GDM1 (cell line): ENCODE measurements at places on chromosomes 3 and 15.

- DNase-seq = no peak
Measured at GRCh38 chr3:53773021-53773436, 73.2 kb downstream of the CHDH start.

DNA sequence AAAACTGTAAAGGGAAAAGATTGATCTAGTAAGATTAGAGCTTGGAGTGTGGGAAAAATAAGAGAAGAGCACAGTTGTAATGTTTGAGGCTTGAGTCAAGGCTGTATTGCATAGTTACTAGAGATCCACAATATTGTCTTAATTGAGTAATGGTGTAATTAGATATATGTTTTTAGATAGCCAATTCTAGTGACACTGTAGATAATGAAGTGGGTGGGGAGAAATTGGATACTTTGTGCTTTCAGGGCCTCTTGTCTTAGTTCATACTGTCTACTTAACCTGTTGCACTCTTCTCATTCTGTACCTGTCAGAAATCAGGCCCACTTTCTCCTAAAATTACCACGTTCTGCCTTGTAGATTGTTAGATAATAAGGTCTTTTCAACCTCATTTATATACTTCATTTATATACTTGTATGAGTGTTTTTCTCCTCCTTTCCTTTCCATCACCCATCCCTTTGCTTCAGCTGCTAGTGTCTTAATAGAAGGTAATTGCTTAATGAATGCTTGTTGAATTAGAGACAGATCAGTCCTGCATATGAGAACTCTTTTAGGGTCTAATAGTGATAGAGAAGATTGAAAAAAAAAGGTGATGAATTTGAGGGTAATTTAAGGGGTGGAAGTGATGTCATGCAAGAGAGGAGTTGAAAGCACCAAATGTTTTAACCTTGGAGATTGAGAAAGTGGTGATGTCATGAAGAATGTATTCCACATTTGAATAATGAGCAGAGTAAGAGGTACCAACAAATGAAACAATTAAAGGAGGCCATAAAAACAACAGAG, 32.0 kb downstream of the PIK3CA start:
- DNase-seq = no peak

GRCh38 chr3:126342991-126343648, 14.1 kb downstream of the KLF15 start:
- no peak for DNase-seq

DNA sequence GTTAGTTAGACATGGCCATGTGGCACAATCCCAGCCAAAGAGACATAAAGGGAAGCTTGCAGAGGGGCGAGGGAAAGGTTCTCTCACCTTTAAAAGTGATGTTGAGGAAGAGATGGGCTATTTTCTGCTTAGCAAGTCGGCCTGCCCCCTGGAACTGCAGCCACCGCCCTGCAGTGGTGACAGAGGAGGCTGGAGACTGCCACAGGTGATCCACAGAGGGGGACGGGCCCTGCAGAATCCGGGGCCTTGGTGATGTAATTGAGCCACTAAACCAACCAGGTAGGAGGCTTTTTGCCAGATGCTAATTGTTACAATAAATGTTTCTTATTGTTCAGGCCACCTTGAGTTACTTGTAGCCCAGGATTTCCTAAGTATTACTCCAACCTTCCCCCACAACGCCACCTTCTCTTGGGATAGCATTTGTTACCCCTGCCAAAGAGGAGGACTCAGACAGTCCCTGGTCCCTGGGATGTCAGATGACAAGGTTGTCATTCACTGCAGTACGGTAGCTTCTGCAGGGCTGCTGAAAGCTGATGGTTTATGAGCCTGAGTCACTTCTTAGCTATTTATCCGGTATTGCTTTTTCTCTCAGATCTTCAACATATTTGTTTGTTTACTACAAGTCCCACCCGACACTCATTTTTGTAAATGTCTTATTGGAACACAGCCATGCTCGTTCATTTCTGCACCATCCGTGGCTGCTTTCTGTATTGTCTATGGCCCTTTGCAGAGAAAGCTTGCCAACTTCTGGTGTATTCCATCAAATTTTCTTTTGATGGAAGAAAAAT, 63.3 kb upstream of the SEC61A1 start:
- DNase-seq = no peak

DNA sequence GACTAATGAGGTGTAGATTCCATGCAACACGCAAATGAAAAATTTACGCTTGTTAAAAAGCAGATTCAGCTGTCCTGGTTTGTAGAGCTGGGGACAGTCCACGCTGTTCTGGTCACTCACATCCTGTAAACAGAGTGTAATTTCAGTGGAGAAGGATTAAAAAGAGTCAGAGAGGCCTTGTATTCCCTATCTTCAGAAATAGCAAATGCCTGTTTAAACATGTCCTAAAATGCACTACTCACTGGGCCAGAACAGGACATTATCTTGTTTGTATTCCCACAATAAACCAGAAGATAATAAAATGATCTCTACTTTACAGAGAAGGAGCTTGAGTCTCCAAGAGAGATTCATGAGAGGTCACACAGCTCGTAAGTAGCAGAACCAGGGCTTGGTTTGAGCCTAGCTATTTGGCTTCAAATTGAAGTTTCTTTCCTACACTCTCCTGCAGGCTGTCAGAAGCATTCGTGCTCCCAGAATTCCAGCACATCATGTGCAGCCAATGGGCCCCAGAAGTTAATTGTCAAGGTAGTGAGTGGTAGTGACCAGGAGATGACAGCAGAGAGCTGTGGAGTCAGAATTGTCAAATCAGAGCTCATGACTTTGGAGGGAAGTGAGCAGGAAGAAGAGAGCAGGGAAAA, 242.5 kb downstream of the ATP8B4 start:
- no peak for DNase-seq

GRCh38 chr3:46724424-46724823, 6.8 kb upstream of the PRSS50 start:
- DNase-seq = no peak

DNA sequence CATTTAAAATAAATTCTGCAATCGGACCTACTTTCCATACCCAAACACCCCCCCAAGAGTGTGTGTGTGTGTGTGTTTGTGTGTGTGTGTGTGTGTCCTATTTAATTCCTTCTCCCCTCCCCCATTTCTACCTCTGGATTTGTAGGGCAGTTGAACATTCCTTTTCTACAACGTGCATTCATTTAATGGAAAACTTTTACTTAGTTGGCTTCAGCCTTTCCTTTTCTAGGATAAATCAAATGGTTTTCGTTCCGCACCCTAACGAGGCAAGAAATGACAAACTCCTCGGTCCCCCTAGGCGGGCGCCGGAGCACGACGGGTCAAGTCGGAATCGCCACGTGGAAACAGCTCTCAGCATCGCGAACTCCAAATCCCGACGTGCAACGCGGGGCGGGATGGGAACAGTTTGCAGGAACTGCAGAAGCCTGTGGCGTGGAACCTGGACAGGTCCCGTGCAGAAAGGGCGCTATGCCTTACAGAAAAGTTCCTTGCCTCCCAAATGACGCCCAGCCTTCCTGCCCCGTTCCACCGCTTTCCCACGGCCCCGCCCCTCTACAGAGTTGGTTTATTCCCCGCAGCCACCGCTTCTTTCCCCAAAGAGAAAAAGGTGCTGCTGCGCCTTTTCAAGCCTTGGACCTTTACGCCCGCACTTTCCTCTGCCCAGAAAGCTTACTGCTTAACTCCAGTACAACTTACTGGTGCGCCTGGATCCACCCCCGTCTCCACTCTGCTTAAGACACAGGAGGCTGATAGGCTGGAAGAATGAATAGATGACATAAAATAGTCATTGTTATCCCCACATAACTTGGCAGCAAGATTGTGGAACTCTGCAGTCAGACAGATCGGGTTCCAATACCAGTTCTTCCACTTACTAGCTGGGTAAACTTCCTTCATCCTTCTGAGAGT, 1.1 kb upstream of the EIF2B5 start:
- DNase-seq = peak; percentile 76

DNA sequence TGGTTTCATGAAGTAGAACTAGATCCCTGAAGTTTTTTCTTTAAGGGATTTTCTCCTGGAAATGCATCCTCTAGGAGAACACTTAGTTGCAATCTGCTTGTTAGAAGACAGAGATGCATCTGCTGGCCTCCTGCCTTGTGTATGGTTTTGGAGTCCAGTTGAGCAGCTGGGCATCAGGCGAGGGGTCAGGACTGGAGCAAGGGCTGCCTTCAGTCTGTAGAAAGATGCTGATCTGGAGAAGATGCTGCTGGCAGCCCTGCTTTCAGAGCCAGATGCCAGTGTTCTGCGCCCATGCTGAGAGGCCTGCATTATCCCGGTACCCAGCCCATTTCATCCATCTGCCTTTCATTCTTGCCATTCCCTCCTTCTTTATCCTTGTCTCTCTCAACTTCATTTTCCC, 77.4 kb downstream of the CHCHD6 start:
- no peak for DNase-seq

DNA sequence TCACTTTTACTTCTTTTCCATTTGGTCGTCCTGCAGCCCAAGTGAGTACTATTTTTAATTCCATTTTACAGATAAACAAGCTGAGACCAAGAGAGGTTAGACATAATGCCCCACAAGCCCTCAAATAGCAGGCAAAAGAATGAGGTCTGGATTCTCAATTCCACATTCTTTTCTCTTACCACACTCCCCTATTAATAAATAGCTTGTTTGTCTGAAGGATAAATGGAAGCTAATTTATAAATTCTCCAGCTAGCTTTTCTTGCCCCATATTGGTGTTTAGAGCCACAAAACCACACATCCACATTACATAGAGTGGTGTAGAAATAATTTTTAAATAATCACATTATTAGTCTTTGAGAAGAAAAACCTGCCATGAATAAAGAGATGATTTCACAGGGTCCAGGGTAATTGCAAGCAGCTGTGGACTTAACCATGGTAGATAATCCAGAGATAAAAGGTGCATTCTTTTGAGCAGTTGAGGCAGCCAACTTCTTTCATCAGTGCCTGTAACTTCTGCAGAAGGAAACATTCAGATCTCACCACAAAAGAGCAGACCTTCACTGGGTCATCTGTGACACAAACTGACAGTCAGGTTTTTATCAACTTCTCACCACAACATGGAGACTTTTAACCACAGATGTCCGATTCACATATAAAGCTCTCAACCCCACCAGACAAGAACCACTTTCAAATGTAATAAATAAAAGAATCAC, 313.4 kb upstream of the STT3B start:
- peak; percentile 29 for DNase-seq

DNA sequence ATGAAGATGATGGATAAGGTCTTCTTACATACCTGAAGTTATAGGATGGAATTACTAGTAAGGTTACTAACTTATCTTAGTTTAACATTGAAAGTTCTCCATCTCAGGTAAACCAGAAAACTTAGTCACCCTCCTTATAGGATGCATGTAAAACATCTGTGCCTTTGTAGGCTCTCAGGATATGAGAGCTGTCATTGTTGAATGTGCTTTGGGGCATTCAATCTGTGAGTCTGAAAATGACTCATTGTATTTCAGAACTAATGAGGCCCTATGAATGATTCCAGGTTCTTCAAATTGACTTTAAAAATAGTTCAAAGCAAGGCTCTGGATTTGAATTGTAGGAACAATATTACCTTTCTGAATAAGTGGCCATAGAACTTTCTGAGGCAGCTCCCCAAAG, 237.7 kb upstream of the AZI2 start:
- no peak for DNase-seq

DNA sequence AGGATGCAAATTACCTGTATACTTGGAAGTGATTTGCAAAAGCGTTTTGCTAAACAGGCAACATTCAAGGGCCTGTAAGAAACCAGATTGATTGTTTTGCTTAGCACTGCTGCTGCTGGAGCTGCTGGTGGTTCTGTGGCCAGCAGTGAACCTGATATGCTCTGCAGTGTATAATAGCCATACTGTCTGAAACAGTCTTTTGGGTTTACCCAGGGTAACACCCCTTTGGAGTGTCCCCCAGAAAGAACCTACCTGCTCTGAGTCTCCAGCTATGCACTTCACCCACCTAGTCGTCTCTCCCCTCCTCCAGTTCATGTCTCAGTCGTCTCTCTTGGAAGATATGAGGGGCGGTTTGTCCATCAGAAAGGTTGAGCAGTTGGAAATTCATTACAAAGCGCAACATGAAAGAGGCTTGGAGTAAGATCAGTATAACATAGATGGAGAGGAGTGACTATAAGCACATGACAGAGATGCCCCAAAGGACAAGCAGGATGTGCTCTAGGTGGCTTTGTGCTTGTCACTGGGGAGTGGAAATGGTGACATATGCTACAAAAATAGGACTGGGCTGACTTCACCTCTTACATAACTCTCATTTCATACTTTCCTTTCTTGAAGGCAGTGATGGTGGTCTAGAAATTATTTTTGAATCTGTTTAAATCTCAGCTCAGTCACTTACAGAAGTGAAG, 3.8 kb downstream of the MKRN2 start:
- DNase-seq = no peak

DNA sequence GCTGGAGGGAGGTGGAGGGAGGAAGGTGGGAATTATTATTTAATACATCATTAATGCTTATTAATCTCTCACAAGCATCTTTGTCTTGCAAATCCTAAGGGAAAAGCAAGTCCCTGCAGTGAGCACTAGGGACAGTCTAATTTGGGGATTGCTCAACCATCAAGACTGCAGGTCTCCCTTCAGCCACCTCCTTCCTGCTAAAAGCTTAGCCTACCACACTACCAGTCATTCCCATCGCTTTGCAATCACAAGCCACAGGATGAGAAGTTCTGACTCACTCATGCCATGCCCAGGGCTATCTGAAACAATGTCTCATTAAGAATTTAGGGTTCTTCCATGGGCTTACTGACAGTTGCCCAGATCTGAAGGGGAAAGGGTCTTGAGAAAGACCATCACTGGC, 51.0 kb upstream of the EIF1B start:
- DNase-seq = peak; percentile 44

- no peak for DNase-seq
Measured at GRCh38 chr3:184874709-184875644, 63.0 kb downstream of the VPS8 start.

DNA sequence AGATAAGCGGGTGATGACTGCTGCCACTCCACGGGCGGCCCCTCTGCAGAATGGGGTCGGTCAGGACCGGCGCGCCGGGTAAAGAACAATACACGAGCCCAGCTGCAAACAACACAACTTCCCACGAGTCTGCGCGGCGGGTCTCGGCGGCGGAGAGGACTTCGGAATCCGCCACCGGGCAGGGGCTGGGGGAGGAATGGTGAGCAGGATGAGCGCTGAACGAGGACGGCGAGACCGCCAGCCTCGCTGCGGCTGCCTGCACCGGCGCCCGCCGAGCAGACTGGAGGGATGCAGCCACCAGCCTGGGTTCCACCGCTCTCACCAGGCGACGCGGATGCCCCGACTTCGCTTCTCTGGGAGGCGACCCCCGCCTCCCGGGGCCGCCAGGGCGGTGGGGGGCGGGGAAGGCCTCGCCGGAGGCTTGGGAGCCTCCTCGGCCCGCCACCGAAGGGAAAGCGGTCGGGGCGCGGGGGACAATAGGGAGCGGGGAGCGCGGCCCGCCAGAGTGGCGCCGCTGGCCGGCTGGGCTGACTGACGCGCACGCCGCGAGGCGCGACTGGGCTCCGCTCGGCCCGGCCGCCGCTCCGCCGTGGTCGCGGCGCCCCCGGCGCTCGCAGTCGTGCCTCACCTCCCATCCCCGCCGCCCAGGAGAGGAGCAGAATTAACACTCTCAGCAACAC, 515 bp downstream of the ADAM10 start:
- DNase-seq = no peak

GRCh38 chr15:58981808-58982475, 5.5 kb upstream of the RNF111 start:
- DNase-seq = no peak
